ENCODE measurements at places on chromosomes 5 and 9.

DNA sequence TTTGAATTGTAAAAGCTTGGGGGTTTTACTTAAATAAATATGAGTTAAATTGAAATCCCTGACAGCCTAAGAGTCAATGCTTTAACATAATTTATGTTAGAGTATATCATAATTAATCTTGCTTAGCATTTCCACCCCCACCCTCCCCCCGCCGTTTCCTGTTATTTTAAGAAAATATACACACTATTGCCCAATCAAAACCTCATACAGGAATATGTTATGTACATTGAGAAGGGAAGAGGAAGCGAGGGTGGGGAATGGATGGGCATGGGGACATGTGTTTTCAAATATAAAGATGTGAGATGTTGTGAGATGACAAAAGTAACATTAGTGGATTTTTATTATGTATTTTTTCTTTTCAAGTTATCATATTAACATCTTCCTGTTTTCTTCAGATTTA is 561.1 kb upstream of the MEF2C start:
- DNase-seq, result no peak

DNA sequence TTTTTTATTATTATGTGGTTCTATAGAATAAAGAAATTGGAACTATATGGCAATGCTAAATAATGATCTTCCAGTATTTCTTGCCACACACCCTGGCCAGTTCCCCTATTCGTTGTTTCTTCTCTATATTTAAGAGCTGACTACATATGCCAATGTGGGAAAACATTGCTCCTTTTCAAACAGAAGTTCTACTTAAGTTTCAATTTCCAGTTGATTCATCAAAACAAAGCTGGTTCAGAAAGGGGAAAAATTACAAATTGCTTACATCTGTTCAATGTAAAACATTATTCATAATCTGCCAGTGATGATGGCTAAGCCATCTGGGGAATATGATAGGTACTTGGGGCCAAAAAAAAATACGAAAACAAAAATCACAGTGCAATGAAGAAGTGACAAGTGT is 76.9 kb downstream of the ST8SIA4 start:
- DNase-seq, result no peak

DNA sequence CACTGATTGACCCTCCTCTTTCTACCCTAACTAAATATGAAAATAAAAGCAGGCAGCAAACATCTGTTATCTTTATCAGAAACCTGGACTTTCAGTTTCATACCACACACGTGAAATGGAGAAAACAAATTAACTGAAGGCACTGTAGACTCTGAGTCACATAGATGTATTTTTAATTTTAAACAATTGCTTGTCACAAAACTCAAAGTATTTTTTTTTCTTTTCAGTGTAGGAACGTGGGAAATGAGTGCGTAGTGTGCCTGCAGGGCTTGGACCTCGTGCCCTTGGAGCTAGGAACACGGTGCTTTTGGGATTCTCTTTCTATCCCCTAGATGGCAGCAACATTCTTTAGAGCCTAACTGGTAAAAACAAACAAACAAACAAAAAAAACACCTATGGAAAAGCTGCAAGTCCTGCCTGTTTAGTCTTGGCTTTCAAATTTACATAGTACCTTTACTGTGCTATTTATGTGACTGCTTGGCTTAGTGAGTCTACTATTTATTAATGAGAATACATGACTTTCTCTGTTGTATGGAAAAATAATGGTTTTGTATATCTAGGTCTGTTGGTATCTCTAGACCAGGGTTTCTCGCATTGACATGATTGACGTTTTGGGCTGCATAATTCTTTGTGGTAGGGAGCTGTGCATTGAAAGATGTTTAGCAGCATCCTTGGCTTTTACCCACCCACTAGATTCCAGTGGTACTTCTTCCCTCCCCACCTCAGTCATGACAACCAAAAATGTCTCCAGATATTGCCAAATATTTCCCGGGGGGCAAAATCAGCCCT is 16.8 kb upstream of the ACTBL2 start:
- no peak for DNase-seq

DNA sequence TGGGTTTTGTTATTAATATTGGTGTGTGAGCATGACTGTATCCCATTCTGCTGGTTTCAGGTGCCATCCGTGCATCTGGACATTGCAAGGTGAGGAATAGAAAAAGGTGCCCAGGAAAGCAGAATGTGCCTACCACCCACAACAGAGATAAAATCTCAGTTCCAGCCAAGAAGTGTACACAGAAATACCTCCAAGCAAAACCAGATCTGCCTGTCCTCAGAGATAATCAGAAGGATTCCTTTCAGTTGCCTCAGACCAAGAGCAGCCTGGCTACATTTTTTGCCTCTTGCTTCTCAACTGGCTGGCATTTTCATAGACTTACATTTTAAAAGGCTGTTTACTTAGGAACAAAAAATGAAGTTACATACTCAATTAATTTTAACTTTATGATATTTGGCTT is 12.1 kb upstream of the ABLIM3 start:
- DNase-seq, result no peak

DNA sequence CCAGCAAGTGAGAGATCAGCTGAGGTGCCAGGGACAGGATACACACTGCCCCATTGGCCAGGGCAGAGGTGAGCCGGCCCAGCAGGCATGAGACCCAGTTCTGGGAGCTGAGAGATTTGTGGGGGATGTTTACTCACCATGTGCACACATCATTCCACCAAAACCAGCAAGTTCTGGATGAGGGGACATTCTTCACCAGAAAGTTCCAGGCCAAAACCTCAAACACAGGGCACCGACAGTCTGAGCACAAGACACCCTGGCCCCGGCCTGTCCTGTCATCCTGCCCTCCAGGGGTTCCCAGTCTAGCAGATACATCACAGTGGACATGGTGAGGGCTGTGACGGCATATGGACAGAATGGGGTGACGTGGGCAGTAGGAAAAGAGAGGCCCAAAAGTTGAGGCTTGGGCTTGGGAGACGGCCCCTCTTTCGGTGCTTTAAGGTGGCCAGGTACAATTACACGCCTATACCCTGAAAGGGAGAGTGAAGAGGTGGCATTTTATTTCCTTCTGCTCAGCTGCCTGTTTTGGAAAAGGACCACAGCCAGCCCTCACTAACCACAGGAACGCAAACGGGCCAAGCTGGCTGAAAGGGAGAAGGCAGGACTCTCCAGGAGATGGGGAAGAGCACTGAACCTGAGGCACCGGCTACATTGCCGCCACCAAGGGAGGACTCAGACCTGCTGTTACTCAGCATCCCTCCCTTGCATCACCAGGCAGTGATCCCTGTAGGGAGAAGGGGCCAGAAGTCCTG is 64.0 kb downstream of the SHB start:
- no peak for DNase-seq

DNA sequence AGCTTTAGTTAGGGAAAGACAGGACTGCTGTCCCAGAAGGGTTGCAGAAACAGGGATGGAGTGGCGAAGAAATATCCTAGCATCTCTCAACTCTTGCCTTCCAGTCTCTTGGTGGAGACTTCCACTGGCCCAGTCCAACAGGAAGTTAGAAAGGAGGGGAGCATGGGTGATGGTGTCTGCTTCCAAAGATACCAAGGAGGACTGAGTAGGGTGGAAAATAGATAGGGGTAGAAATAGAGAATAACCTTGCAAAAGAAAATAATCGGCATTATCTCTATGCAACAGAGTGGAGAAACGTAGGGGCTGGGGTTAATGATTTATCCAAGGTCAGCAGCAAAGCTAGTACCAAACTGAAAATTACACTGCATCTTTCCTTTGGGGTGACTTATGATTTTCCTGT is 242.3 kb downstream of the PSAT1 start:
- DNase-seq, result no peak

DNA sequence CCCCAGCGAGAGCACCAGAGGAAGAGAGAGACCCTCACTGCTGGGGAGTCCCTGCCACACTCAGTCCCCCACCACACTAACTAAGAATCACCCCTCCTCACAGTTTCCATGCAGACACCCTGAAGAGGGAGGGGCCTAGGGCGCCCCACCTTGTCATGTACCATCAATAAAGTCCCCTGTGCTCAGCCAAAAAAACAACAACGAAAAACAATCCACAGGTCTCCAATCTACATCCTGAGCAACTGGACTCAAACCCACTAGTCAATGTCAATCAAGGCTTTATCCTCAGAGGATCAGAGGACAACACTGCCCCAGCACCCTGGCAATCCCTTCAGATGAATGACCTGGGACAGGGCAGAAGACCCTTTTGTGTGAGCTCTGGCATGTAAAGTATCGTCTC is 210.1 kb upstream of the MSX2 start:
- no peak for DNase-seq

- DNase-seq, result no peak
Observed at GRCh38 chr9:21233258-21233657, 5.2 kb upstream of the IFNA17 start.

DNA sequence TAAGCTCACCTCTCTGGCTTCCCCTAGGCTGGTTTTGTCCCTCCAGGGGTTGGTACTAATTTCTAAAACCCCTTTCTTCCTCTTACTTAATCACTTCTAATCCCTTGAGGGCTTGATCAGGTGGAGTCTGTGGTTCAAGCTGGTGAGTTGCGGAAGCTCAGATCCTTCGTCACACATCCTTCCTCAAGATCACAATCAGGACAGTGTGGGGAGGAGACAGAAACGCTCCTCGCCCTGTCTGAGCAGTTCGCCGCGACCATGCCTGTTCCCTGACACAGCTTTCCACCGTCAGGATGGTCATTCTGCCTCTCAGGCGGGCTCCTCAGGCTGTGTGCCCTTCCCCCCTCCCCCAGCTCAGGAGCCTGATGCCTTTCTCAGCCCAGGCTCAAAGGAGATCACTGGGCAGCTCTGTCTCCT is 24.3 kb downstream of the CPLX2 start:
- DNase-seq, result peak; percentile 65
